Mucosa of descending colon (tissue), 3 donors: ENCODE measurements at places on chromosomes 4 and X. TPM values are rescaled to one million over a fixed set of nuclear protein-coding genes. Genes with fewer than 3 reads are reported as not detected.

DNA sequence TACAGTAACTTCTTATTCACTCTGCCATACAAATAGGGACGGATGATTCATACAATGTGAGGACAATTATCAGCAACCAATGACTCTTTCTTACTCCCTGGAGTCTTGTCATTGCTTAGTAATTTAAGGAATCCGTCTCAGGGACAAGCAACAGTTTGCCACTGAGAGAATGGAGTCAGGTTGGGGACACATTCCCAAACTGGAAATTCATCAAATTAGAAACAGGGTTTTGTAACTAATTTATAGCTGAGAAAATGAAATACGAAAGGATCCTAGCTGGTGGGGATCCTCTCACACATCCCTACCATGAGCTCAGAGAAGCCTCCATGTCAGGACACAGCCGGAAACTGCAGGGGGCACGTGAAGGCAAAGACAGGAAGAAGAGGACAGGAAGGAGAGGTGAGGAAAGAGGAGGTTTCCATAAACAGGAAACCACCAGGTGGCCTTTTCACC, 50.4 kb upstream of the KDR start:
- DNase-seq, result no peak

GRCh38 chrX:43870011-43870410, 12.2 kb downstream of the MAOB start:
- no peak for DNase-seq

DNA sequence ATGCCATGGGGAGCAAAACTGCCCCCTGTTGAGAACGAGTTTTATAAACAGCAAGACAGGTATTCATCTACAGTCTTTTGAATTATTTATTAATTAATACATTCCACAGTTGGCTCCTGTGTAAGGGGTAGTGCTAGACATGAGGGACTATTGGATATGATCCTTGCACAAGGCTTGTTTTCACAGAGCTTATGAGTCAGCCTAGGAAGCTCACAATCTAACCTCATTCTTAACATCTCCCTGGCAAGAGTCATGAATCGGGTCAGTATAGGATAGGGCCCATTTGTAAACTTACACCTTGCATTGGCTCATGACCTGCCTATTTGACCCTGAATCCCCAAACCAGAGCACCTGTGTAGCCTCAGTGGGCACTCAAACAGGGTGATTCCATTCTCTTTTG, 209.1 kb upstream of the HCCS start:
- DNase-seq, result no peak

- no peak for DNase-seq
Measured at GRCh38 chr4:154714339-154715040, 29.3 kb upstream of the LRAT start.

DNA sequence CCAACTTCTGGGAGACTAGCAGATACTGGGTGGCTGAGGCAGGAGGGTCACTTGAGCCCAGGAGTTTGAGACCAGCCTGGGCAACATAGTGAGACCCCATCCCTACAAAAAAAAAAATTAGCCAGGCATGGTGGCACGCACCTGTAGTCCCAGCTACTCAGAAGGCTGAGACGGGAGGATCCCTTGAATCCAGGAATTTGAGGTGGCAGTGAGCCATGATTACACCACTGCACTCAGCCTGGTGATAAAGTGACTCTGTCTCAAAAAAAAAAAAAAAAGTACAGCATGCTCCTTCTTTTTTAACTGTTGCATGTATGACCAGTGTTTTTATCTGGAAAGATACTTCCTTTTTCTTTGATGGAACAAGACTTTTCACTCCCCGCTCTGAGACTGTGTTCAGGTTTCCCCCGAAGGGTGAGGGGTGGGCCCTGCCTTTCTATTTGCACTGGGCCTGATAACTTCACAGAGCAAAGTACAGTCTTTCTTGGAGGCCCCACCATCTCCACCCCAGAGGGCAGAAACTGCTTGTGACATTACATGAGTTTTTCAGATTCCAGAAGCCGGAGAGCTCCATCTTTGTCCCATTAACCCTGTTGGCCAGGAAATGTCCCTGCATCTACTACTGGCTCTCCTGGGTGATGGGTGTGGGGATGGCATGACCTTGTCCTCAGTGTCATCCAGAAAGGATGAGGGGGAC, 35.2 kb downstream of the NYX start:
- DNase-seq, result no peak

DNA sequence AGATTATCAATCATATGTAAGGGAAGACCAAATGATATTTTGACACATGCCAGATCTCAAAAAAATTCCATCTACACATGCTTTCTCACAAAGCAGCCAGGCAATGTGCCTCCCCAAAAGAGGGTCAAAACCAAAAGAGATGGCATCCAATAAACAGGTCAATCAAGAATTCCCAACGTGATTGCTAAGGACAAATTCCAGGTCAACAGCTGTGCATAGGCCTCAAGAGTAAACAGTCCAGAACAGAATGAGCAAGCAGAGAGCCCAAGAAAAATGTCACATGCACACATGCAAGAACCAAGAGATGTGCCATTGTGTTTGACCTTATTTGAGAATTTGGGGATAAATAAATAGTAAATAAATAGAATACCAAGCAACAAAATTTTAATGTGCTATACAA, 136.7 kb downstream of the APBB2 start:
- no peak for DNase-seq

DNA sequence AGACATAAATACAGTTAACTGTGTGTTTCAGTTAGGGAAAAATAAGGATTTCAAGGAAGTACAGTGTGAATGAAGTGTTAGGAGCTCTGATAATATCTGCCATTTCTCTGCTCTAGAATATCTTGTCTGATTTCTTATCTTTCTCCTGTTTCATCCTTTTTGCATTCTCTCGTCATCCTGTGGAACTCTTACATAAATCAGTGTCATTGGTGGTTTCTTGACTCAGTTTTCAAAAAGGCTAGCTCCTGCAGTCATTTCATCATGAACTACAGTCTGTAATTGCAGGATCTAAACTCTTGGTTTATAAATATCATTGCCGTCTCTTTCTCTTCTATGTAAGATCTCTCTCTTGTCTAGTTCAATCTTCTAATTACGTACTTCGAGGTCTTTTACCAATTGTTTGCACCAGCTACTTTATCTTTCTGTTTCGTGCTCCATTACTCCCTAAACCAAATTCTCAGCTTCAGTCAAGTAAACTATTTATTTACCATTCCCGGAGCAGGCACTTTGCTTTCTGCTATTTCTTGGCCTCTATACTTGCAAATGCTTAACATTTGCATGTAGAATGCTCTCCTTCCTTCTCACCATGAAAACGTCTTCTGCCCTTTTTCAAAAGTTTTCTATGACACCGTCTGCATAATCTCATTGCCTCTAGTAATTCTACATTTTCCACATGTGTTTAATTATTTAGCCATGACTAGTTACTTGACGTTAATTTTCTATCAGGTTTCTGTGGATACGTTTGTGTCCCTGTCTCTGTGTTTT, 294.0 kb downstream of the TENM3 start:
- DNase-seq, result no peak

Gene CCDC158
- not detected for total RNA-seq

DNA sequence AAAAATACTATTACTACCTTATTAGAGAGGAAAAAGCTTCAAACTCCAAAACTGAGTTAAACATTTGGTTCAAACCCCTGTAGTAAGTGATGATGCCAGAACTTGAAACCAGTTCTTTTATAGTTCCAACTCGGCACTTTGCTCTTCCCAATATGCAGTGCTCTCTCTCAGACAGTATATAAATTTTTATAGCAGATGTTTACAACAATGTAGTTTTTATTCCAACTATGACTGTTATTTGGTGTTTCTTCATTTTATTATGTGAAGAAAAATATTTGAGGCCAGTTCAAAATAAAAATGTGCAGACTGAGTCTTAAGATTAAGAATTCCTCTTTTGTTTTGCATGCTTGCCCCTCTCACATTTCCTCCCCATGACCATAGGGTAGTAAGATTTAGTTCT, 2.9 kb upstream of the PPP4R3C start:
- no peak for DNase-seq
